Amygdala (tissue), 56 donors: ENCODE measurements at places on chromosomes 7 and 10.

- no peak for DNase-seq
These were observed 220.1 kb downstream of the PPP1R3A start for GRCh38 chr7:113698556-113699220.

GRCh38 chr10:88582806-88583583 lies at the start of gene RNLS:
TSS of gene RNLS (minus strand) at chr10:88583318.
- DNase-seq: peak; percentile 72

DNA sequence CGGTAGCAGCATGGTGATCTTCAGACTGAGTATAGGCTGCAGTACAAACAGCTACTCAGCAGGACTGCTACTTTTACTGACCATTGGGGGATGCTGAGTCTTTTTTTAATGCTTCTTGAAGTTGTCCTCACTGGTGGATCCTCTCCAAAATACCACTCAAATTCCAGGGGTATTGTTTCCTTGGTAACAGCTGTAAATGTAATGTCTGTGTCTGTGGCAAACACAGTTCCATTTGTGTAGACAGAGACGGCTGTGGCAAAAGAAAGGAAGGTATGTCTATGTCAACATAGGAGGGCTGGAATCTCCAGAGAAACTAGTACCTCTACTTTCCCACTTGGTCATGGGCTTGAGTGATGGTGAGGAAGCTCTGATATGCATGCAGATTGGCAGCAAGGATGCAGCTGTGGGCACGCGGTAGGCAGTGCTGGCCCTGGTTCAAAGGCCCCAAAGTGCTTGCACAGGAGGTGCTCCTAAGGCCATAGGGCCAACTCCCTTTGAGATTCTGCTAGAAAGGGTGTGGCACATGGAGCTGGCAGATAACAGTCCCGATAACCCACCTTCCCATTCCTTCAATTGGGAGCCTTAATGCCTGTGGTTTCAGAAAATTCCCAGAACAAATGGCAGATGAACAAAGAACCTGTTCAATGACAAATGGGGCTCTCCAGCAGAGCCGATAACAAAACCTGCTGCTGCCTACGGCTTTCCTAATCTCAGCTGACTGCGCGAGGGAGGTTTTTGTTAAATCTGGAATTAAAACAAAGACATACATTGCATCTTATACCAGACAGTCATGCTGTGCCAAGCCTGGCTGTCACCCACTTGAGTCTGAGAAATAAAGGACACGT lies 43.0 kb downstream of the PKD1L1 start:
- no peak for DNase-seq

GRCh38 chr7:152144557-152145245 lies 119.2 kb downstream of the GALNT11 start:
- DNase-seq: no peak

- DNase-seq: no peak
These were observed 158.4 kb upstream of the ADARB2 start for GRCh38 chr10:1895691-1896090.

DNA sequence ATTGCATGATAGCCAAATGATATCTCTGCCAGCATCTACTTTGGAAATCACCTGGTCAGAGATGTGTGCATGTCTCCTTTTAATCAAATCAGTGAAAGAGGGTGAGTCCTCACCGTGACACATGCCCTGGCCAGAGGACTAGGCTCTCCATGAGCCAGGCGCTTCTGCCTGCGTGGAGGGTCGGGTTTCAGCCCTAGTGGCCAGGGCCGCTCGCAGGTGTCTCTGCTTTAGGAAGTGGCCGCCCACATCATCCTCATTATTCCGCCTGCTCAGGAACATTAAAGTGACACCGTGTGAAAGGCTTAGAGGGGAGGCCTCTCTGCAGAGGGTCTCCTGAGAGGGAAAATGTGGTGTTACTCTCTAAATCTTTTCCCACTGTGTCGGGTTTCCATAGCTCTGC lies 173.6 kb upstream of the PRKCQ start:
- DNase-seq: no peak

DNA sequence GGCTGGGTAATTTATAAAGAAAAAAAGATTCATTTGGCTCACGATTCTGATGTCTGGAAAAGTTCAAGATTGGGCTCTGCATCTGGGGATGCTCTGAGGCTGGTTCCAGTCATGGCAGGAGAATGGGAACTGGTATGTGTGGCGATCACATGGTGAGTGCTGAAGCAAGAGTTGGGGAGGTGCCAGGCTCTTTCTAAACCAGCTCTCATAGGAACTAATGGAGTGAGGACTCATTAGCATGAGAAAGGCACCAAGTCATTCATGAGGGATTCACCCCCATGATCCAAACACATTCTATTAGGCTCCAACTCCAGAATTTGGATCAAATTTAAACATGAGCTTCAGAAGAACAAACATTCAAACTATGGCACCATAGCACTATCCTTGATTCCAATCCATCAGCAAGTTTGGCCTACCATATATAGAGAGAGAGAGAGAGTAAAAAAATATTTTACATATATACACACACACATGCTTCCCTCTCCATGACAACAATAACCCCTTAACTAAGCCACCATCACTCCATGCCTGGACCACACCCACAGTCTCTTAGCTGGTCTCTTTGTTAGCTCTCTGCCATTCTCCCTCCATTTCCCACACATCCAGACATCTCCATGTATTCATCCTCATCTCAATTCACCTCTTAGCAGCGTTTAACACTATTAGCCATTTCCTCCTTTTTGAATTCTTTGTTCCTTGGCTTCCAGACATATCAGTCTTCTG lies 57.9 kb downstream of the NPY start:
- DNase-seq: no peak
